NCI-H2029 treated with DMSO at 0.1 percent for 48 hours (cell line): ENCODE measurements at places on chromosomes 5 and 9.

DNA sequence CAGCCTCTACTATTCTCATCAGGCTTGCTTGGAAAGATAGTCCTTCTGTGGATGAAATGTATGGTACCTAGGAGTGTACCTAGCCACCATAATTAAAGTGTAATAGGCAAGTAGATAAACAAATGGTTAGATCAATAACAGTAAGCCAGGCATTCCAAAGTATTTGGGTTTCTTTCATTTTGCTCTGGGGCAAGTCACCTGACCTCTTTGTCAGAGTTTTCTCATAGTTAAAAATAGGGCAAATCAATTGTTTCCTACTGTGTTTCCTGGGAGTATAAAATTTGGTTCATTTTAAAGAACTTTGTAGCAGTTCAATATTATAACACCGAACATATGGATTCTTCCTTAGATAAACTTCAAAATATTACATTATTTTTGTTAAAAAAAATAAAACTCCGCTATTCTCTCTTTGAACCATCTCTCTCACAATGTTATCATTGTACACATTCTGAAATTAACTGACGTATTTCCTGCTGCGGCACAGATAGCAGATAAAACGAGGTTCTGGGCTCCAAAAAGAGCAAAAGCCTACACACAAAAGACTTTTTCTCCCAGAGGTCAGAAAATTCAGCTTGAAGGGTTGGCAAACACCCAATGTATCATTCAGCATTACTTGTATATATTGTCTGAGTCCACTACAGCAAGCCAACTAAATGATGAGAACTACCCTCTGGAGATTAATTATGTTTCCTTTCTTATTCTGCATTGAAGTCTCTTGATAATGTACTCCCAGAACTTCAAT lies 267.9 kb downstream of the COX7C start:
- DNase-seq, result no peak

DNA sequence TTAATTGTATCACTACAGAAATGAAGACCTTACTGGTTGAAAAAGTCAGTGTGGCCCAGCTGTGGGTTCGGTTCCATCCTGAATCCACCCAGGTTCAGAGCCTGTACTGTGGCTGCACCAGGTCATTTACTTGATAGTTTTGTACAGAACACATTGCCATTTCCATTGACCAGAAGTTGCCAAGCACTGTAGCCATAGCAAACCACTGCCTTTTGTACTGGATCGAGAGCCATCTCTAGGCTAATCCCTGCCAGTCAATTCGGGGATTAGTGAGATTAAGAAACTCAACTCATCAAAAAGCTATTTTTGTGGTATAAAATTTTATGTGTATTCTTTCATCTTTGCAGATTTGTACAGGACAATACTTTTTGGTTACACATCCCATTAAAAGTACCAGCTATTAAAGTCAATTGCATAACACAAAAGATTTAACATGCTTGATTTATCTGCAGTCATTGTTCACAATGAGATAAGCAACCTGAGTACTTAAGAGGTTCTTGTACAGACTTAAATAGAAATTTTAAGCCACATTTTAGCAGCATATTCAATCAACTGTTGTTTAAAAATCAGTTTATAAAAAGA lies 108.5 kb upstream of the OTULINL start:
- DNase-seq, result no peak

DNA sequence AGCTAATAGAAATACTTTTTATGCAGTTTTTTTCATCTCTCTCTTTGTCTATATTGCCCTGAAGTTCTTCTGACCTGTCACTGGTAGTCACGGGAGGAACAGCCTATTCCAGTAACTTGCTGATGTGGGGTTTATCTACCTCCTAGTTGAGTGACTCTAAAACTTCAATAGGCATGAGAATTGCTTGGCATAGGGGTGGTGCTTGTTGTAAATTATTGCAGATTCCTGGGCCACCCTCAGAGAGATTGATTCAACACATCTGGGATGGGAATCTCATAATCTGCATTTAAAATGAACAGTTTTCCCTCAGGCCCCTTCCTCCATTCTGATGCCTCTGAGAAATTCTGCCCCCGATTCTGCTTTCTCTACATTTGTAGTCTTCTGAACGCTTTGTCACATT lies 184.4 kb downstream of the ARHGEF28 start:
- DNase-seq, result no peak

GRCh38 chr5:72505539-72506157 lies 1.6 kb downstream of the ZNF366 start:
- DNase-seq, result no peak

GRCh38 chr5:34620185-34620584 lies 35.9 kb upstream of the RAI14 start:
- DNase-seq, result no peak

DNA sequence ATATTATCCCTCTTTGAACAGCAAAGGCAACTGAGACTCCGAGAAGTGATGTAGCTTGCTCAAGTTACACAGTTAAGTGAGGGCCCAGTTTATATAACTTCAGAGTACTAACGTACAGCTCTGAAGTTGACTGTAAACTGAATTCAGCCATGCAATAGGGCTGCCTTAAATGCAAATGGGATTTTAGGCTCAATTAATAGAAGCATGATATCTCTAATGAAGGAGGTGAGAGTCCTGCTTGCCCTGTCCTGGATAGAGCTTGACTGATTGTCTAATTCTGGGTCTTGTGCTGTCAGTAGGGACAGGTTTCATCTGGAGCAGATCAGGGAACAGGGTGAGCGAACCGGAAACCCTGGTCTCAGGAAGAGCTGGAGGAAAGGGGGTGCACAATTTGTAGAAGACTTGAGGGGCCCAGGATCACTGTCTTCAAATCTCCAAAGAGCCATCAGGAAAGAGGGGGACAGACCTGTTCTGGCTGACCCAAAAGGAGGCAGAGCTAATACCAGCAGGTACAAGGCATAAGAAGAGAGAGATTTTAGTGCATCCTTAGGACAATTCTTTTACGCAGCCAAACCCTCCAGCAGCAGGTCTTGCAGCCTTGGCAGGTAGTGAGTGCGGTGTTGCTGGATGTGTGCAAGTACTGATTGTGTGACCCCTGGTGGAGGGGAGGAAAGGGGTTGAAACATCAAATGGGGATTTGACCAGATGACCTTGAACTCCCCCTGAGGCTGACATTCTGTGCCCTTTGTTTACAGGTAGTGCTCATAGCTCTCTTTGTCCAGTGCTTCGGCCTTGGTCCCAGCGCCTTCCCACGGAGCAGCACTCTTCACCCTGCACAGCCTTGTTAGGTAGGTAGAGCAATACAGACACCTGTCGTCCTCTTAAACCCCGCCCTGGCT lies 13.0 kb downstream of the GSN start:
- DNase-seq, result no peak

- DNase-seq, result no peak
Measured at GRCh38 chr5:37208883-37209797, 40.0 kb downstream of the CPLANE1 start.

DNA sequence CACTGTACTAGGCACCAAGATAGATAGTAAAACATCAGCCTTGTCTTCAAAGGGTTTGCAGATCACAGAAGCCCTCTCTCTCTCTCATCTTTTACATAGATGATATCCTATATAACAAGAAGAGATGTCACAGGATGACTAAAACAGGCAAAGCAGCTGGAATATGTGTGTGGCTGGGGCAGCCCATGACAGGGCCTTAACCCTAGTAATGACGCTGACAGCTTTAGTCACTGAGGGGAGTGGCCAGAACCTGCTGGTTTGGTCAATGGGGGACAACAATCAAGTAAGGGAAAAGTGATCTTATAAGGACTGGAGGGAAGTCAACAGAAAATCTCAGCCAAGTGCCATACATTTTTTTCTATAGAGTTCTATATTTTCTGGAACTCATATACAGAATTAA lies 41.9 kb upstream of the RIC1 start:
- no peak for DNase-seq

DNA sequence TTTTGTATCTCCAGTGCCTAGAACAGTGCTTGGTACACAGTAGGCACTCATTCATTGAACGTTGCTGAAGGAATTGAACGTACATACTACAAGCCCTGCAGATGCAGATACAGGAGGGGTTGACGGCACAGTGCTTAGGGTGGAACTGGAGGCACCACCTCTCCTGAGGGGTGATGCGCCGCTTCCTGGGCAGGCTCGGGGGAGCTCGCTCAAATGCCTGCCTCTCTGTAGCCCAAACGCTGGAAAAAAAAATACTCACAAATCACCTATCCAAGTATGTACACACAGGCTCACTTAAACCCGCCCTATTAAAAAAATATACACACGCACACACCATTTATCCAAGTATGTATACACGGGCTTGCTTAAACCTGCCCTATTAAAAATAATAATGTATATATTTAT lies 536 bp upstream of the COMMD10 start:
- no peak for DNase-seq

GRCh38 chr5:119398727-119399466 lies 43.1 kb downstream of the TNFAIP8 start:
- no peak for DNase-seq

- DNase-seq, result no peak
Measured at GRCh38 chr5:115257981-115258380, 4.7 kb downstream of the PGGT1B start.

DNA sequence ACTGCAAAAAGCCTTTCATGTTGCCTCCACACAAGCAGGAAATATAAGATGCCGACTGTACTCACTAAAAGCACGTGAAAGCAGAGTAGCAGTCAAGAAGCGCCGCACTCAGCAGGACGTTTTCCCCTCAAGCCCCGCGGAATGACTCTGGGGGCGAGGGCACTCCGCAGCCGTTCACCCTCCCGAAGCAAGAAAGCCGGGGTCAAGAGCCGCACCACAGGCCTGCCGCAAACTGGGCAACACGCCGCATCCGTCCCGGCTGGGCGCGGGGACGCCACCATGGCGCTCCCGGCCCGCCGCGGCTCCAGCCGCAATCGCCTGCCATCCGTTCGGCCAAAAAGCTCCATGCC lies 364 bp downstream of the RPS6 start:
- no peak for DNase-seq

- DNase-seq, result no peak
Measured at GRCh38 chr5:65819215-65819904, 97.4 kb downstream of the NLN start.

GRCh38 chr9:136280535-136281315 lies 23.2 kb downstream of the CCDC187 start:
- DNase-seq, result no peak

DNA sequence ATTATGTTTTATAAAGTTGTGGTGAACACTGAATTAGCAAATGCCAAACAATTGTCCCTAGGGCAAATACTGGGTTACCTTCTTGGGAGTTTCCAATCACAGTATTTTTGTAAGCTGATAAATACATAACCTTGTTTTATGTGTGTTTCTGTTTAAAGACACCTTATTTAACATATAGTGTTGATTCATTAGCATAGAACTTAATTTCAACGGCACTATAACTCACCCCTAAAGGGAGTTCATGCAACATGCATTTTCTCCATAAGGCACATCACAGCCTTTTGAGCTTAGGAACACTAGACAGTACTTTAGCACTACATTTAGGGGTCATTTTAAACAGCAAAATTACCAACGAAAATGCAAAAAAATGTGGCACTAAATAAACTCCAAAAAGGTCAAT lies 74.2 kb upstream of the TYRP1 start:
- no peak for DNase-seq

- no peak for DNase-seq
Measured at GRCh38 chr9:69171049-69171448, 3.0 kb upstream of the TJP2 start.

GRCh38 chr5:53335115-53335514 lies 145.3 kb upstream of the FST start:
- DNase-seq, result no peak

GRCh38 chr5:170642066-170642735 lies 138.4 kb downstream of the KCNIP1 start:
- DNase-seq, result no peak

GRCh38 chr5:850511-851006 lies at the start of gene ZDHHC11:
ZDHHC11 (minus strand) TSS chr5:850986; CDS start chr5:850602, 384 bp downstream.
- no peak for DNase-seq

DNA sequence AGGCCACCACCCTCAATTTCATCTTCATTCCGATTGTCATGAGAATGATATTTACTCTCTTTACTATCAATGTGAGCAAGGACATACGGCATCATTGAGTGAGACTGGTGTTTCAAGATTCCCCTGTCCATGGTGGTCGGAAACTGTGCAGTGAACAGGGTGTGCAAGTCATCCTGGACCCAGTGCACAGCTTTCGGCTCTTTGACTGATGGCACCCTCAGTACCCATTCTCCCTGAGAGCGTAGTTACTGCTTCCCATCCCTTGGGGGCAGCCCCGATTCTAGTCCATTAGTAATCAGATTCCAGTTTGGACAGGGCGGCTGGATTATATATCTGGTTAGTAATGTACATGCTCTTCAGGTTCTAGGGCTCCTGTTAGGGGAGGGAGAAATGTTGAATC lies 61.7 kb upstream of the SUB1 start:
- no peak for DNase-seq

GRCh38 chr5:115575167-115576070 lies 26.9 kb downstream of the TICAM2 start:
- no peak for DNase-seq

DNA sequence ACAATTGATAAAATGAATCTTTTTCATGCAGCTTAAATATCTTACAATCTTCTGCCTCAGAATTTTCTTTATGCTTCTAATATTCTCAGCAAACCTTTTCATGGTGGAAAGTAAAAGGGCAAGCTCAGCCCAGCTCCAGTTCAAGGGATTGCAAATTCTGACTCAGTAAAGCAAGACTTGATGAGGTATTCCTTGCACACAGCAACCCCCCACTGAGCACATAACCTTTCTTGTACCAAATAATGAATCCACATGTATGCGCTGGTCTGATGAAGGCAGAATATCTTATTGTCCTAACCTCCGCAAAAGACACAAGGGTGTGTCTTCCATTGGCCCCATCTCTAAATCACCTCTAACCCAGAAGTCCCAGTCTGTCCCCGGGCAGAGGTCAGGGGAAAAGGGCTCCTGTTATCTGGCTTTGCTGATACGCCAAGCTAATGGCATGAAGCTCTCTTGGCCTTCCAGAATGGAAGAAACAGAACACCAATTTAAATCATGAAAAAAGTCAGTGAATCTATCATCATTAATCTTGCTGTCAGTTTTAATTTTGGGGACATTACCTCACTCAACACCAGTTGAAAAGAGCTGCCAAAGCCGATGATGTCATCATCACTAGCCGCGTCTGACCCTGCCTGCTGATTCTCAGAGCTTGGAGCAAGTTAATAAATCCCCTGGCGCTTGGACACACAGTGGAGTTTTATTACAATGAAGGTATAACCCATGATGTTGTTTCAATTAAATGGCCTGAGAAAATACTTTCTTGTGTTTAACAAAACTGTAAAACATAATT lies 592.5 kb upstream of the CLINT1 start:
- DNase-seq, result no peak

DNA sequence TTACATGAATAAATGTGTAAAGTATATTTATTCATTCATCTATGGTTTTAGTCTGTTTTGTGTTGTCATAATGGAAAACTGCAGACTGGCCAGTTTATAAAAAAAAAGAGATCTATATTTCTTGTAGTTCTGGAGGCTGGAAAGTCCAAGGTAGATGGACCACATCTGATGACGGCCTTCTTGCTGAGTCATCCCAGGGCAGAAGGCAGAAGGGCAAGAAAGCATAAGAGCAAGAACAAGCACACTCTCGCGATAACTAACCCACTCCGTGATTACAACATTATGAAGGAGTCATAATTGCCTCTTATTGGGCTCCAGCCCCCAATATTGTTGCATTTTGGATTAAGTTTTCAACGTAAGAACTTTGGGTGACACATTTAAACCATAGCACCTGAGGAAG lies 180.4 kb upstream of the DAB2 start:
- no peak for DNase-seq

- no peak for DNase-seq
Measured at GRCh38 chr9:106958955-106959657, 96.1 kb downstream of the ZNF462 start.
